ENCODE measurements at places on chromosomes 11 and 22.

DNA sequence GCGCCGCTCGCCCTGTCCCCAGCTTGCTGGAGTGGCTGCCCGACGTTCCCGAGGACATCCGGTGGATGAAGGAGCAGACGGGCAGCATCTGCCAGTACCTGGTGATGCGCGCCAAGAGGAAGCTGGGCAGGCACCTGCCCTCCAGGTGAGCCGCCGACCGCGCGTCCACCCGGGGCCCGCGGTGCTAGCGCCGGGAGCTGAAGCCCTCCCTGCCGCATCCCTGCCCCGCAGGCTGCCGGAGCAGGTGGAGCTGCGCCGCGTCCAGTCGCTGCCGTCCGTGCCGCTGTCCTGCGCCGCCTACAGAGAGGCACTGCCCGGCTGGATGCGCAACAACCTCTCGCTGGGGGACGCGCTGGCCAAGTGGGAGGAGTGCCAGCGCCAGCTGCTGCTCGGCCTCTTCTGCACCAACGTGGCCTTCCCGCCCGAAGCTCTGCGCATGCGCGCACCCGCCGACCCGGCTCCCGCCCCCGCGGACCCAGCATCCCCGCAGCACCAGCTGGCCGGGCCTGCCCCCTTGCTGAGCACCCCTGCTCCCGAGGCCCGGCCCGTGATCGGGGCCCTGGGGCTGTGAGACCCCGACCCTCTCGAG lies 3.3 kb upstream of the CRACR2B start:
- no peak for DNase-seq

DNA sequence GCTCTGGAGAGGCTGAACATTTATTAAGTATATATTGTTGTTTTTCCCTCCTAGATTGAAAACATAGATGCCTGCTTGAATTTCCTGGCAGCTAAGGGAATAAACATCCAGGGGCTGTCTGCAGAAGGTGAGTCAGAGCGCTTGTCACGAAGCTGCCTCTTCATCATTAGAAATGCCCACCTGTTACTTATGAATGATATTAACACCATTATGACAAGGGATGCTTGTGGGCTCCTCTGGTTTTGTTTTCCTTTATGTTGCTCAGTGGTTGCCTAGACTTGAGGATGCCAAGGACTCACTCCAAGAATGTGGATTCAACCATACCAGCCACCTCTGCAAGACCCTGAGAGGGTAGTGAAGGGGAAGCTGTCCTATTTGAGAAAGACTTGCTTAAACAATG lies 156.2 kb downstream of the NAV2 start:
- DNase-seq, result no peak

- no peak for DNase-seq
Measured at GRCh38 chr11:61800331-61801281, 7.9 kb downstream of the FEN1 start.

GRCh38 chr11:11085580-11085979 lies 227.7 kb upstream of the ZBED5 start:
- DNase-seq, result no peak

- no peak for DNase-seq
Measured at GRCh38 chr11:46599340-46600193, 5.7 kb upstream of the AMBRA1 start.

DNA sequence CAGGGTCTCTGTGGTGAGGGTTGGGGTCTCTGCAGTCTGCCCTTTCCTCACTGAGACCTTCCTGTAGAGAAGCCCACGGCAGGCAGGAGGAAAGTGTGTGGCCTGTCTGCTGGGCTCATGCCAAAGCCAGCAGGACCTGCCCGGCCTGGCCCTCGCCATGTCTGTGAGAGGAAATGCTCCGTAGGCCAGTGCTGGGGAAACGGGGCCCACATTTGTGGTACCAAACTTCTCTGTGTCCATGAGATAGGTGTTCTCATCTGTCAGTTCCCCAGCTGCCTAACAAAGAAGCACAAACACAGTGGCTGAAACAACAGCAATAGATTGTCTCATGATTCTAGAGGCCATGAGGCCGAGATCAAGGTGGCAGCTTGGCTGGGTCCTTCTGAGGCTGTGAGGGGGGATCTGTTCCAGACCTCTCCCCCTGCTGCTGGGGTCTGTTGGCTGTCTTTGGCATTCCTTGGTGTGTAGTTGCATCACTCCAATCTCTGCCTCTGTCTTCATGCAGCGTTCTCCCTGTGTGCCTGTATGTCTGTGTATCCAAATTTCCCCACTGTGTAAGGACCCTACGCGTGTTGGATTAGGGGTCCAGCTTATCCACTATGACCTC lies 772.5 kb downstream of the TBC1D22A start:
- no peak for DNase-seq

DNA sequence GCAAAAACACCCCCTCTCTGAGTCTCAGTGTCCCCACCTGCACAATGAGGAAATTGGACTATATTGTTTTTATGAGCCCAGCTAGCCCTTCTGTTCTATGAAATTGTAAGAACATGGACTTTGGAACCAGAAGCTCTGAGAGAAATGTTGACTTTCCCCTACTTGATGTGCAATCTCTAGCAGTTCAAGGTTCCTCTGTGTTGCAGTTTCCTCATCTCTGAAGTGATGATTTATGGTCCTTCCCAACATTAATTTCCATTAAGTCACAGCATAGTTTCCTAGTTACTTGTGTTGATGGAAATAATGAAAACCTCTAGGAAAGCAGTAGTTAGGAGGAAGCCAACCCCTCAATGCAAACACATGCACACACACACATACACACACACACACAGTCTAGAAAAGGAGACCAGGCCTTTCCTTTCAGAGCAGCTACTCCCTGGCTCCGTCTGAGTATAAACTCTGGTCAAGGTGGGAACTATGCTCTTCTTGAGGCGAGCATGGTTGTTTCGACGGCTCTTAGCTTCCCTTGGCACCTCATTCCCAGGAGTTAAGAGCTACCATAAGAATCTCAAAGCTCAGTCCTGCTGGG lies 518.4 kb downstream of the SOX6 start:
- no peak for DNase-seq

DNA sequence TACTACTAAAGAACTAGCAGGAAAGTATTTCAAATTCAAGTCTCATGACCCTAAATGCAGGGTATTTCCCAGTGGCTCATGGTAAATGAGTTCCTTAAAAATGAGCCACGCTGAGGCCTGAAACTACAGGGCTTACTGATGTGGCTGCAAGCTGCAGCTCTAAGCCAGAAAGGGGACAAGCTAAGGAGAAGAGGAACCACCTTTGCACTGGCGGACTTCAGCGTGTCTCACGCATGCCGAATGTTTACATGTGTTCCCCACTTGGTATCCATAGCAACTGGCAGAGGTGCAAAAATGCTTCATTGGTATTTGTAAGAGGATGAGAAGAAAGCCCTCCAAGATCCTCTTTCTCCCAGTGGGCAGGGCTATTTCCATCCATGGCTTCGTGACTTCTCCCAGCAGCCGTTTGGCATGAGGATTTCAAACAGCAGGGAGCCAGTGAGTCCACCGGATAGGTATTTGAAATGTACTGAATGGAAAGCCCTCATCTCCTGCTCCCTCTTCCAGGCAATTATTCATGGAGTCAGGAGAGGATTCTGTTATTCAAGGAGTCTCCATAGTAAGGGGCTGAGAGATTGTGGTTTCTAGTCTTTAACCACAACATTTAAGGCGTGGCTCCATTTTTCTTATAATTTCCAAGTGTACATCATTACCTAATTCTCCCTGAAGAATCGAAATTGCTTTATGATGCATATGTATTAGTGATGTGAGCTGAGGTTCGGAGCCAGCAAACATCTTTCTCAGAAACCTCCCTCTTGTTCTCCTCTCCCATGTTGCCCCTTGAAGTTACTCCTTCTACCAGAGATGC lies 55.3 kb upstream of the CD44 start:
- no peak for DNase-seq

DNA sequence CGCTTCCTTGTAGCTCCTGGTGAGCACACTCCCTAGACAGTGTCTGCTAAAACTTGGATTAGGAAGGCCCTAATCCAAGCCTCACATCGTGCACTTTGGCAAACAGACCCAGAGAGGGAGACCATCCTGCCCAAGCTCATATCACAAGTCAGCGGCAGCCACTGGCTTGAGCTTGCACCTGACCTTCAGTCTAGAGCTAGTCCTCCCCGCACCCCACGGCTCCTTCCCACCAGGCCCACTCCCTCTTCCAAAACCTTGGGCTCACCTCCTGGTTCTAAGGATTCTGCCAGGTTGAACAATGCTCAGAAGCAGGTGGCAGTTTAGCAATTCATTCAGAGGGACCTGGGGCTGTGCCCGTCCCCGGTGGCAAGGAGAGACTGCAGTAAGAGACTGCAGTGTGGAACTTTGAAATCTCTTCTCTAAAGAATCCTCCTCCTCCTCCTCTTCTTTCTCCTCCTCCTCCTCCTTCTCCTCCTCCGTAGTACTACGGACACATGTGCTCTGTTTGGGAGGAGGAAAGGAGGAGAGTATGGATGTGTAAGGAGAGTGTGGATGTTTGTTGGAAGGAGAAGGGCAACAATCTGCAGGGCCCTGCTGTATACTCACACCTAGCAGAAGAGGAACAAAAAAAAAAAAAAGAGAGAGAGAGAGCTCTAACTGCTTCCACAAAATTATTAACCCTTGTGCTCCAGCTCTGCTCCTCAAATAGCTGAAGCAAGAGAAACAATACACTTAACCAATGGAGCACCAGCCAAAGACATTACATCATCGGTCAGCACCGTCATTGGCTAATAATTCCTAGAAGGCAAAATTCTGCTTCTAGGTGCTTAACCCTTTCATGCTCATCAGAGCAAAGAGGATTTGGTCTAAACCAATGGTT lies 6.0 kb downstream of the SYN3 start:
- no peak for DNase-seq

DNA sequence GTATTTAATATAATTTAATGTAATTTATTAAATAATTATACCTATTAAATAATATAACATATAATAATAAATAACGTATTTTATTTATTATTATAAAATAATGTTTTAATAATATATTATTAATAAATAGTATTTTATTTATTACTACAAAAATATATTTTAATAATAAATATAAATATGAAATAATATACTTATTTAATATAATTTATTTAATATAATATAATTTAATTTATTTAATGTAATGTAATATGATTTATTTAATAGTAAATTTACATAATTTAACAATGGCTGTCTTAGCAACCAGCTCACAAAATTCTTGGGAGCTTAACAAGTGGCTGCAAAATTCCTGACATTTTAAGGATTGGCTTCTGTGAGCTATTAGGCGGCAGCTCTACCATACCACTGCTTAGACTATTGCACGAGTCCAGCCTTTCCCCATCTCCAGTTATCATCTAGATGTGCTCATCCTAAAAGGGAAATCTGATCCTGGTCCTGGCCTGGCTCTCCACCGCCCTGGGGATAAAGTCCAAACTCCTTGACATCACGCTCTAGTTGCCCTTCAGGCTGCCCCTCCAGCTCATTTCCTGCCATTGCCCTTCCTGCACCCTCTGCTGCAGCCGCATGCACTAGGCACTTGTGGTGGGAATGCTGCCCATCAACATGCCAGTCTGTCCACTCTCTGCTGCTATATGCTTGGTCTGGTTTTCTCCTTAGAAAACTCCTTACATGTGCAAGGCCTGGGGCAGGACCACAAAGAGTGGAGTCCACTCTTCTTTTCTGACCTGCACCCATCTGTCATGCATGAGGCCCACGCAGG lies 9.8 kb downstream of the MMP20 start:
- no peak for DNase-seq

DNA sequence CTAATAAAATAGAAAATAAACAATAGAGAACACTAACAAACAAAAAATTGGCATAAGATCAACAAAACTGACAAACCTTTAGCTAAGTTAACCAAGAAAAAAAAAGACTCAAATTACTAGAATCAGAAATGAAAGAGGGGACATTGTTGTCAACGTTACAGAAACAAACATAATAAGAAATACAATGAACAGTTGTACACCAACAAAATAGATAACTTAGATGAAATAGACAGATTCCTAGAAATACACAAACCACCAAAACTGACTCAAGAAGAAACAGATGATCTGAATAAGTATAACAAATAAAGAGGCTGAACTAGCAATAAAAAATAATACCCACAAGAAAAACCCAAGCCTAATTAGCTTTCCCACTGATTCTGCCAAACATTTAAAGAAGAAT lies 34.7 kb upstream of the TMPRSS4 start:
- DNase-seq, result no peak

GRCh38 chr11:34499719-34500500 lies 13.7 kb downstream of the ELF5 start:
- no peak for DNase-seq

DNA sequence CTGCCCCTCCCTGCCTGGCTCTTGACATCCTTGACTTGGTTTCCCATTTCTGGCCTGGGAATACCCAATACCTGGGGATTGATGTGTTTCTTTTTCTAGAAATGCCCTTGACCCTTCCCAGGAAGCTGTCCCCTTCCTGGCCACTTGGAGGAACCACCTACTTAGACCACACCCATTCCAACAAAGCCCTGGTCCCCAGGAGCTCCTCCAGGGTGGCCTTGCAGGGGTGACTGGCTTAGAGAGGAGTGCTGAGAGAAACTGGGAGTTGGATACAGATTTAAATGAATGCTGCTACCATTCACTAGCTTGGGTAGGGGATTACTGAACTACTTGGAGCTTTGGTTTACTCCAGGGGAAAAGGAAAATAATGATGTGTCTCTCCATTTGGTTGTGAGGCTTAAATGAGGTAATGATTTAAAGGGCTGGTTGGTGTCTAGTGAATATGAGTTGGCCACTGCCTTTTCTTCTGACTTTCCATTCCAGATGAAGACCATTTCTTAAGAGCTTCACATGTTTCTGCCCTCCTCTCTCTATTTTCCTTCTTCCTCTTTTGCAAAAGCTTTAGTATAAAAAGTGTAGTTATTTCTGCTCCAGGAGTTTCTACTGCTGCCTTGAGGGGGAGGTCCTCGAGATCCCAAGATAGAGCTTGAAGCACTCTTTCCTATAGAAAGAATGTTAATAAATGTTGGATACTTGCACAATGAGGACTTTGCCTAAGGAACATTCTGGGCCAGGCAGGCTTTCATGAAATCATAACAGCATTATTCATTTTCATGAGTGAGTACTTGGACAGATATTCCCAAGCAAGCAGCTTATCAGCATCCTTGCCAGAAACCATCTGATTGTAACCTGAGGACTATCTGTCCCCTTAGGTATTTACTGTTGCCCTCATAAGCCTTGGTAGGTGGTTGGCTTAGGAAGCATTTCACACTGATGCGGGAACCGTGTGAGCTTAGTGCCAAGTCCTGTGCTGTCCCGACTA lies 22.4 kb downstream of the PANX1 start:
- no peak for DNase-seq

Data from substantia nigra (tissue), 51 donors.